ENCODE measurements at places on chromosomes 1 and 21.

DNA sequence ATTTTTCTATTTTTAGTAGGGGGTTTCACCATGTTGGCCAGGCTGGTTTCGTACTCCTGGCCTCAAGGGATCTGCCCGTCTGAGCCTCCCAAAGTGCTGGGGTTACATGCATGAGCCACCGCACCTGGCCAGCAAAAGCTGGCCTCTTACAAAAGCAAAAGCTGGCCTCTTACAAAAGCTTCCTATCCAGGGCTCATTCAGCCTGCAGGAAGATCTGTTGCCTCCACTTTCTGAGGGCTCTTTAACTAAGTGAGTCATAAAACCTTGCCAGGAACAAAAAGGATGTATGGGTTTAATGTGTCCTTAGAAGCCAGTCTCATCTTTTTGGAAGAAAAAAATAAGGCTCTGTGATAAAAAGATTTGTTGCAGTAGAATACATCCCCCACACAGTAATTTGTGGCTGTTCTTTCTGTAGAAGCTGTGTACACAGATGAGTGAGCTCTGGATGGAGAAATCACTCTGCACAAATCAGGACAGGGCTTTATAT lies 15.0 kb downstream of the HTR1D start:
- DNase-seq = no peak

GRCh38 chr21:29181799-29182470 lies 51.5 kb downstream of the MAP3K7CL start:
- DNase-seq = peak; percentile 26

DNA sequence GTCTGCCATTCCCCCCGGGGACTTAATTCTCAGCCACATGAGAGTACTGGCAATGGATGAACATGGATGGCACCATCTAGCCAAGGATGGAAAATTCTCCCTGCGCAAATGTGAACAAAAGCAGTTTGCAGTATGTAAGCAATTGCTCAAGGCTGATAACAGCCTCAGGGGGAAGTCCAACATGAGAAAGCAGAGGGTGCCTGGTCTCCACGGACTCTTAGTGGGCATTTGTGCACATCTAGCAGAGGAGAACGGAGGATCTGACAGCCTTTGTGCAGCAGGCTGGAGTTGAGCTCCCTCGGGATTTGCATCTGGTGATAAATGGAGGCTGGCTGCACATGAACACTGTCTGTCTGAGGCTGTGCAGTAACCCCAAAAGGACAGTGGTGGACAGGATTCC lies 13.9 kb upstream of the OLIG1 start:
- DNase-seq = no peak

GRCh38 chr1:201636510-201636971 lies 97.6 kb downstream of the NAV1 start:
- peak; percentile 32 for DNase-seq

DNA sequence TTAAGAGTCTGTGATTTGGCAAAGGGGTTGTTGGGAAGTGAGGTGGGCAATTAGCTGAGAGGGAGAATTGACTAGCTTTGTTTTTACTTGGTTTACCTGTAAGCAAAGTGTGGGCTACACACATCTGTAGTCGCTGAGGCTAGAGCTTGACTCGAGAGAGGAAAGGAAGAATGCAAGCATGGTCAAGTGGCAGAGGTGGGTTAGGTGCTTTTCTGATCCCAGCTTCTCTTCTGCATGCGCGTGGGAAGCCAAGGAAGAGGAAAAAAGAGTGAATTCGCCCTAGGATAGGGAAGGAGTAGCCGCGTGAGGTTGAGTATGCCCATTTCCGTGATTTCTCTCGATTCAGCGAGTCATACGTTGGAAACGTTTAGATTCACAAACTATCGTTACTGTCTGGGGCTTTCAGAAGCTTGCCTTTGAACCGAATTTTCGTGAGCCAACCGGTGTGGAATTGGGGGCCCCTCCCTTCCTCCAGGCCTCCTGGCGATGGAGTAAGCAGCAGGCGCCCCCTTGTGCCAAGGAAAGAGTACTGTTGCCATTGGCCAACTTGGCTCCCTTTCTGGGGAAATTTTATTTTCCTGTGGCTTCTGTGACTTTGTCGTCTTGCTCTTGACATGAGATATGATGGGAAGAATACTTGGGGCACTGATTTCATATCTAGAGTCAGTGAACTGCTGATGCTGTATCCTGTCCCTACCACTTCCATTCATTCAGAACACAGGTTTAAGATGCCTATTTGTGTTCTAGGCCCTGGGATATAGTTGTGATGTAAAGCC lies 1.3 kb downstream of the PIGV start:
- peak; percentile 92 for DNase-seq

GRCh38 chr1:153343040-153343681 lies 5.5 kb downstream of the PGLYRP4 start:
- no peak for DNase-seq

DNA sequence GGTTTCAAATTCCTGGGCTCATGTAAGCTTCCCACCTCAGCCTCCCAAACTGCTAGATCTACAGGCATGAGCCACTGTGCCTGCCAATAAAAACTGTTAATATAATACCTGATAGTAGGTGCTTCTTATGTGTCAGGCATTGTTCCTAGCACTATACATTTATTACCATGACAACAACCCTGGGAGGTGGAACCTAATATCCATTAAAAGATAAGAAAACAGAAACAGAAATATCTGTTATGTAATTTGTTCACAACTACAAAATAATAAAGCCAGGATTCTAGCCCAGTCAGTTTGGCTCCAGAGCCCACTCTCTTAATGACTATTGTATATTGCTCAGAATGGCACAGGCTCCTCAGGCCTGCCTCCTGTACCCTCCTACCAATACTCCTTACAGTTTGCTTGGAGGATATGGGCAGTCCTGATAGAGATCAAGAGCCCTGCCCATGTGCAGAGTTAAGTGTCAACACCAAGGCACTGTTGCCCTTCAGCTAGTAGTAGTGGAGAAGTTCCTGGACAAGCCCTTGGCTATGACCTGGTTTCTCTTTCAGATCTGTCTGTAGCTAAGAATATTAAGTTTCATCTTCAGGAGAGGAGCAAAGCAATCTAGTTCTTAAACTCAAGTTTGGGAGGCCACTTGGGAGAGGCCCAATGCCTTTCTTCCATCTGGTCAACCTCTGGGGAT lies 22.4 kb downstream of the RPL5 start:
- DNase-seq = no peak

- DNase-seq = no peak
Measured at GRCh38 chr1:41733021-41733420, 185.7 kb downstream of the HIVEP3 start.

GRCh38 chr21:18424276-18424675 lies 20.7 kb upstream of the TMPRSS15 start:
- no peak for DNase-seq

GRCh38 chr1:103087256-103087655 lies 21.1 kb downstream of the COL11A1 start:
- no peak for DNase-seq

DNA sequence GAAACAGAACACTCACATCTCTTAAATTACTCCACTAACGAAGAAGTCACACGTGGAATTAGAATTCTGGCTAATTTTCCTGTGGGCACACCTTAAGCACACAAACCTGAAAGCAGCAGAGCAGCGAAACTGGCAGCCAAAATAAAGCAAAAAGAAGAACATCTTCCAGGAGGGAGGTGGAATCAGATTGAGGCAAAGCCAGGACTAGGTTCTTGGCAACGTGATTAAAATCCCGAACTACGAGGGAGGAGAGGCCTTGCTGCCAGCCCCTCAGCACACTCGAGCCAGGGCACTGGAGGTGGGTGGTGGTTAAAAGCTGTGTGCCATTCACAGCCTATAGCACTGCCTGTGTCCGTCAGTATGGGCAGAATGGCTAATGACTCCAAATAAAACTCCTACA lies 58.0 kb downstream of the HIVEP3 start:
- DNase-seq = no peak

DNA sequence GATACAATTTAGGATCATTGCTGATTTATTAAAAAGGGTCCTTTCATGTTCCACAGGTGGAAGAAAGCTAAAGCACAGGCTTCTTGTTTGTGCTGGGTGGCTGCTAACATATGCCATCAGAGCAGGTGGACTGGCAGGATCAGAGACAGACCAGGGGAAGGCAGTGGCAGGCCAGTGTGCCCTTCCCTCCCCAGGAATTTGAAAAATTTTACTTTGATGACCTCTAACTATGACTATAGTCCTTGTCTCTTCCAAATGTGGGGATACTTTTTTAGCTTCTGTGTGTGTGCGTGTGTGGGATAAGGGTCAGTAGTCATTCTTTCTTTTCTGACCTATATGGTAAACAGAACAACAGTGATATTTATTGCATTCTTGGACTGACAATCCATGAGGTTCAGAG lies 49.9 kb downstream of the LHX9 start:
- no peak for DNase-seq
